T1000 (cell line): ENCODE measurements at places on chromosomes 11 and 22.

- no peak for DNase-seq
Observed at GRCh38 chr11:118081241-118081958, 4.5 kb downstream of the TMPRSS4 start.

DNA sequence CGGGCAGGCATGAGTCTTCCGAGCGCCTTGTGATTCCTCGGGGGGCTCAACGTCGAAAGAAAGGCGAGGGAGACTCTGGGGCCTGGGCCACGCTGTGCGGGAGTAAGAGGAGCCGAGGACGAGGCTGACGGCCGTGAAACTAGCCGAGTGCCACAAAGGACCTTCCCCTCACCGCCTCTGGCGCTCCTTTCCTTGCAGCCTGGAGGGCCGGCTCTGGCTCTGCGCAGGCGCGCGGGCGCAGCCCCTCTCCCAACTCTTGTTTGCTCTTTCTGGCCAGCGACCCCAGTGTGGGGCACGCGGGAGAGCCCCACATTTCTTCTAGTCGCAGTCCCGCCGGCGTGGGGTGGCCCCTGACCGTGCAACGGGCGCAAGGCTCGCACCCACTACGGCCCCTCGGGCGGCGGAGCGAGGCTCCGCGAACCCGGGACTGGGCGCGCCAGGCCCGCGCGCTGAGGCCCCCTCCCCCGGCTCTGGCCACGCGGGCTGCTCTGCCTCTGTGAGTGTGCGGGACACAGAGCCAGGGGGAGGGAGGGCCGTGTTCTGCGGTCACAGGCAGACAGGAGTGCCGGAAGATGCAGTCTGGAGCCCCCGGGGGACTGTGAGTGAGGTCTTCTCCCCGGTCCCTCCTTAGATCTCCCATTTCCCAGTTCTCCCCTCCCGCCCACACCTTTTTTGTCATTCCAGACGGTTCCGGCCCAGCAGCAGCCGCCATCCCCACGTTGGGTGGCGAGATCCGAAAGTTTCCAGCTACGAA, 1.0 kb upstream of the TOB2 start:
- DNase-seq: peak; percentile 25

GRCh38 chr11:11710556-11710955, 88.8 kb upstream of the GALNT18 start:
- no peak for DNase-seq

GRCh38 chr11:6655020-6655789, 404 bp downstream of the DCHS1 start:
- DNase-seq: no peak

DNA sequence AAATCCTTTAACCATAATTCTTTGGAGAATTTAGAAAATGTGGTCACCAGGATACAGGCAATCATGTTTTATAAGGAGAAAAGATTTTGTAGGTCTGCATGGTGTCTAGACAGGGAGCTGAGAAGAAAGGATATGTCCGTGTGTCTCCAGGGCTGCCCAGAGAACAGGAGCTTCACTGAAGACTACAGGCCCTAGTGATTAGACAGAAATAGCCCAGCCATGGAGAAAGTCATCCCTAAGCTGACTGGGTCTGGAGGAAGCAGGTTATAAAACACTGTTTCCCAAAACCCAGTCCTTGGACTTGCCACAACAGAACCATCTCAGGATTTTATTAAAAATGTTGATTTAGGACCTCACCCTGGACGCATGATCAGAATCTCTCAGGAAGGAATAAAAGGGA, 84.4 kb downstream of the GALNT18 start:
- no peak for DNase-seq

DNA sequence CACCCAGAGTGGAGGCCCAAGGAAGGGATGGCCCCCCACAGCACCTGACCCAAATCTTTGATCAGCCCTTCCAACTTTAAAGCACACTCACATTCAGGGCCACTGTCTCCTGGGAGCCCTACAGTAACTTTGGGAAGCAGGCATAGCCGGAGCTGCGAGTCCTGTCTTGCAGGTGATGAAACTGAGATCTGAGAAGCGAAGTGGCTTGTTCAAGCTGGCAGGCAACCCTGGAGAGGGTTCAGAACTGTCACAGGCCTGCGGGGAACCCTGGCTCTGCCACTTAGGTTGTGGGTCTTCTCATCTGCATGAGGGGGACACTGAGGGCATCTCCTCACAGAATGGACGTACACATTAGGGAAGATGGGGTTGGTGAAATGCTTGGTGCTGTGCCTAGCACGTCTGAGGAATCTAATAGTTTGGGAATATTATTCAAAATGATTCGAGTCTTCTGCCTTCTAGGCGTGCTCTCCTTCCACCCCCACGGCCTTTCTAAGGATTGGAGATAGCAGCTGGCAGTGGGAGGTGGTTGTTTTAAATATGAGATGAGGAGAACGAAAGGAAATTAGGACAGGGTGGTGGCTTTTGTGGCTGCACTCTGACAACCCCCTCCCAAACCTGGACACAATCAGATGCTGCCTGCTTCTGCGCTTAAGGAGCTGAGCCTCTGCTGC, 18.8 kb upstream of the SUN2 start:
- no peak for DNase-seq

GRCh38 chr11:70505331-70505731, 107.0 kb downstream of the CTTN start:
- DNase-seq: no peak

DNA sequence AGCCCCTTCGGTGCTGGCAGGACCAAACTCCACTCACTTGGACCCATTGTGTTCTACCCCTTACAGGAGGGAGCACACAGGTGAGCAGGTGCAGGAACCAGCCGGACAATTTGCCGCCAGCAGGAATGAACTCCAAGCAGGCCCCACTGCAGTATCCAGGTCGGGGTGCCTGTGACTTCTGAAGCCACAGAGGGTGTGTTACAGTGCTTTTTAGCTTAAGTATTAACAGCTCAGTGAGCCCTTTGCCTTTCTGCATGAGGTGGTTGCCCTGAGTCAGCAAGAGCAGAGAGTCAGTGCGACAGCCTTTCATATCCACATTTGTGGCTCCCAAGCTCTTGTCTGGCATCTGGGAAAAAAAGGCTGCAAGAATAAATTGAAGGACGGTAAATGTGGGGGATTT, 366.6 kb upstream of the LRRC4C start:
- no peak for DNase-seq

- DNase-seq: no peak
Observed at GRCh38 chr22:43147821-43148220, 3.5 kb upstream of the TSPO start.

DNA sequence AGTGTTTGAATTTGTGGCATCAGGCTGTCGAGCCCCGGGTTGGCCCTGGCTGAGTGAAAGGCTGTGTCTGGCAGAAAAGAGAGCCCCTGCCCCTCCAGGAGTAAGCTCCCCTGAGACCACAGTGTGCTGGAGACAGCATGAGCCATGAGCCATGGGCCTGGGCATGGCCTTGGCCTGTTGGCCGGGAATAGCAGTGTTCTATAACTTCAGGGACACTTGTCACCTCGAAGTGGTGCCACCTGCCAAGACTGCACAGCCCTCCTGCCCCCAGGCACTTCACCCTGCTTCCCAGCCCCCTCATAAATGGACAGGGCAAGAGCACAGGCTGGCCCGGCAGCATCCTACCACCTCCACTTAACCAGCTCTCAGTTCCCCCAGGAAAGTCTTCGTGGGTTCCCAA, 20.7 kb upstream of the SUSD2 start:
- no peak for DNase-seq

- no peak for DNase-seq
Observed at GRCh38 chr11:67449116-67449844, 3.2 kb downstream of the GPR152 start.

DNA sequence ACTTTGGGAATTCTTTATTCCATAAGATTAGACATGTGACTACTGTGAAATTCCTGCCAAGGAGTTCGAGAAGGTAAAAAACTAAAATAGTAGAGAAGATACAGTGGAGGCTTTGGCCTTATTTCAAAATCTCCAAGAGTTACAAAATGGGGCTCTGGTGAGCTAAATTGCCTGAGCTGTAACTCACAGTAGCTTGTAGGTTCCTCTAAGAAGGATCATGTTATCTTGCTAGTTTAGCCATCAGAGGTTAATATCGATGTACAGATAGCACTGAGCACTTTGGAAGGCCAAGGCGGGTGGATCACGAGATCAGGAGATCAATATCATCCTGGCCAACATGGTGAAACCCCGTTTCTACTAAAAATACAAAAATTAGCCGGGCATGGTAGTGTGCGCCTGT, 81.1 kb downstream of the USP35 start:
- no peak for DNase-seq

- DNase-seq: no peak
Observed at GRCh38 chr22:43387815-43388214, 24.0 kb upstream of the MPPED1 start.

DNA sequence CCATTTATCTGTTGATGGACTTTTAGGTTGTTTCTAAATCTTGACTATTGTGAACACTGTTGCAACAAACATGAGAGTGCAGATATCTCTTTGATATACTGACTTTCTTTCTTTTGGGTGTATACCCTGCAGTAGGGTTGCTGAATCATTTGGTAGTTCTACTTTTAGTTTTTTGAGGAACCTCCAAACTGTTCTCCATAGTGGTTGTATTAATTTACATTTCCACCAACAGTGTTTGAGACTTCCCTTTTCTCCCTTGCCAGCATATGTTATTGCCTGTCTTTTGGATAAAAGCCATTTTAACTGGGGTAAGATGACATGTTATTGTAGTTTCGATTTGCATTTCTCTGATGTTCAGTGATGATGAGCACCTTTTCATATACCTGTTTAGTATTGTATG, 330.0 kb downstream of the DDX10 start:
- DNase-seq: no peak

- DNase-seq: no peak
Observed at GRCh38 chr22:30238661-30239487, 7.7 kb downstream of the LIF start.

GRCh38 chr11:30423886-30424285, 101.0 kb downstream of the ARL14EP start:
- no peak for DNase-seq

- DNase-seq: no peak
Observed at GRCh38 chr11:121534131-121535093, 81.6 kb upstream of the SORL1-AS1 start.

GRCh38 chr22:50739894-50740293, 1.9 kb downstream of the ACR start:
- no peak for DNase-seq

GRCh38 chr11:46711303-46711702, 7.7 kb upstream of the F2 start:
- DNase-seq: no peak

DNA sequence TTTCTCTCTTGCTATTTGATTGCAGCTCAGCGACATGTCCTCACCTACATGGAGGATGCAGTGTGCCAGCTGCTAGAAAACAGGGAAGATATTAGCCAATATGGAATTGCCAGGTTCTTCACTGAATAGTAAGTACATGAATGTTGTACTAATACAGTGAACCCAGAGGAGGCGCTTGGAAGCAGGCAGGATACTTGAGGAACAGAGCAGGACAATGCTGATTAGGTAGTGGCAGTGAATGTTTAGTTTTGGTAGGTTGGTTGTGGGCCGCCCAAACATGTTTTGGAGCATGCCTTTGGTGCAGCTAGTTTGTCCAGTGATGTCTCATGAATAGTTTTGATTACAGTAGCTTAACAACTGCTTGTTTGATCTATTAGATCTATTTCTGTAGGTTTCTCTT, 50.6 kb downstream of the CSTPP1 start:
- DNase-seq: no peak

DNA sequence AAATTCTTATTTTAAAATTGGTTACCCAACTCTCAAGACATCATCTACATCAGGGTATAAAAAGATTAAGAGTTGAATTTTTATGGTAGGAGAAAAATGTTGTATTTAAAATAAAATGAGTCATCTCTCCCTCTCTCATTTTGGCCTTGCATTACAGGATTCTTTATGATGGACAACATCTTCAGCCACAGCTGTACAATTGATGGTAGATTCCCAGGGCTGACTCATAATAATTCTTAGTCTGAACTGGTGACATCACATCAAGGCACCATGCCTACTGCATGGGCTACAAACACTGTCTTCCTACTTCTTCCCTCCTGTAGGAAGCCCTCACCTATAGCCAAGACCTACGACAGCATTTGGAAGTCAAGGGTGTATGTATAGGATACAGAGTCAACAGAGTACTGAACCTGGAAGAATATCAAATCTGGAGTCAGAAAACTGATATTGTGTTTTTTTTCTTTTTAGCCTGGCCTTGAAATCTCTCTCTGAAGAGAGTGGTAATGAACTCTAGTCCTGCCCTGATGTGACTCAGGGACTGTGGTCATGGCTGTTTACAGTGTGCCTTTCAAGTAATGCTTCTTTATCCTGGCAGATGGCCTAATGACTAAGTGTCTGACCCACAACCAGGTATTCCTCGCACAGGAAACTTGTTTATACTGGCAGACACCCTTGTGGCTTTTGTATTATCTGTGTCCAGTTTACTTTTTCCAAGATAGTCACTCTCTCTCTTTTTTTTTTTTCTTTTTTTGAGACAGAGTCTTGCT, 32.5 kb downstream of the MRGPRX2 start:
- peak; percentile 6 for DNase-seq

DNA sequence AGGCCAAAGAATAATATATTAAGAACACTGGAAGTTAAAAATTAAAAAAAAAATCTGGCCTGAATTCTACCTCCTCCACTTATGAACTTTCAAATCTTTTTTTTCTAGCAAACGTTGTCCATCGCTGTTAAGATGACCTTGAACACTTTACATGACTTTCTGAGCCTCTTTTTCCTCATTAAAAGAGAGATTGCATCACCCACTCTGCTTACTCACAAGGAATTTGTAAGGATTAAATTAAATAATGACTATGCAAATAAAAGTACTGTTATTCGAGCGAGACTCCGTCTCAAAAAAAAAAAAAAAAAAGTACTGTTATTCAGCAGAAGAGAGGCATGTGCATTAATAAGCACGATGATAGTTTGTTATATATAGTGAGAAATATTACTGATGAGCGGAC, 285.1 kb upstream of the CCDC90B start:
- no peak for DNase-seq

DNA sequence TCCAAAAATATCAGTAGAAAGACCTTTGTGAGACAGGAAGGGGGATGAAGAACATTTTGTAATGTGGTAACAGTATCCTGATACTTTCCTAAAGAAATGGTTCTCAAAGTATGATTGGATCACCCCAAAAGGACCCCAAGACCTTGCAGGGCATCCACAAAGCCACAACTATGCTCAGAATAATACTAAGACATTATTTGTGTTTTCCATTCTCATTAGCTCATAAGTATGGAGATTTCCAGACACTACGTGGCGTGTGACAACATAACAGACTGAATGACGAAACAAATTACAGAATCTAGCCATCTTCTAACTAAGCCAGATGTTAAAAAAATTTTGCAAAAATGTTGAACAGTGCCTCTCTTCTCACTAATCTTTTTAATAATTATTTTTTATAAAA, 24.9 kb downstream of the CHEK2 start:
- DNase-seq: no peak

- DNase-seq: no peak
Observed at GRCh38 chr22:28174509-28174908, 255.5 kb upstream of the PITPNB start.

GRCh38 chr11:111045874-111046273, 199.7 kb upstream of the POU2AF2 start:
- DNase-seq: no peak

- no peak for DNase-seq
Observed at GRCh38 chr11:41786087-41786486, 326.6 kb upstream of the LRRC4C start.
